ENCODE measurements at places on chromosomes 4 and X.

DNA sequence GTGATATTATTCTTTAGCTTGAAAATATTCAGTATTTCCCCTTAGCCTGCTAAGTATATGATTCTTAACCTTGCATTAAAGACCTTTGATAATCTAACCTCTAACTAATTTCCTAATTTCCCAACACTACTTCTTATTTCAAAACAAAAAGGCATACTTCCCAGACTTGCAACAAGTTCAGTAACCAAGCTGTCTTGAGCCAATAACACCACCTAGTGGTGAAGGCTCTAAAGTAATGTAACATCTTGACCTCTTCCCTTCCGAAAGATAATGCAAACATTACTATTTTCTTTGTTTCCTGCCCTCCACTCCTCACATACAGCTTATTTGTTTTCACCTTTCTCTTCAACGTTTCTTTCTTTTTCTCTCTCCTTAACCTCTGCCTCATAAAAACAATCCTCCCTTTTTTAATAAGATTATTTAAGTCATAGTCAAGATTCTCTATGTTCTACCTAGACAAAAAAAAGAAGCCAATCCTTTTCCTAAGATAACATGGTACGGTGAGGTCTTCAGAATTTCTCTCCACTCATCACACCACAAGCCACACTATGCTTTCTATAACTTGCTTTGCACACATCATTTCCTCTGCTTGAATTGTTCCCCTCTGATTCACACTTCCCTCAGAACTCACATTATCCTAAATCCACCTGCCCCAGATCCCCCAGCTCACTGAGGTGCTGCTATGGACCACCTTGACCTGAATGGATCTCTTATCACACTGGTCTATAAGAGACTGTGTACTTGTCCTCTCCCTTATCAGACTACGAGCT, 3.5 kb downstream of the FAT1 start:
- no peak for DNase-seq

GRCh38 chr4:102734591-102735385, 26.0 kb downstream of the MANBA start:
- no peak for DNase-seq

DNA sequence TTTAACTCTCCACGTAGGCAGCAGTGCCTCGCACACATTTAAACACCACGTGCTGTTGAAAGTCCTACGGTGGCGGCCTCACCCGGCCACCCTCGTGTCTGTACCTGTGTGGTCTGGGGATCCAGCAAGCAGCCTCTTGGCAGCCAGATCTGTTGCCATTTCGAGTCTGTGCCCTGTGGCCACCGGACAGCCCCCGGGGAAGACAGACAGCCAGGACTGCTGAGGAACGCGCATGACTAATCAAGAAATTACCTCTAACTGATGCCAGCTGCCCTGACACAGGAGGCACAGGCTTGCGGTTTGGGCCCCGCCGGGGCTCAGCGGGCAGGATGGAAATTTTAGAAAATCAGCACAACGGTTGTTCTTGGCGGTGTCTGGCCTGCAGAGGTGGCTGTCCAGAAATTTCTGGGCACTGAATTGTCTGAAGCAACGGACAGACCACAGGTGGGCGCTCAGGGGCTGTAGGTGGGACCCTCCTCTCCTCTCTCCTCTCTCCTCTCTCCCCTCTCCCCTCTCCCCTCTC, 15.6 kb upstream of the ASMTL start:
- no peak for DNase-seq

DNA sequence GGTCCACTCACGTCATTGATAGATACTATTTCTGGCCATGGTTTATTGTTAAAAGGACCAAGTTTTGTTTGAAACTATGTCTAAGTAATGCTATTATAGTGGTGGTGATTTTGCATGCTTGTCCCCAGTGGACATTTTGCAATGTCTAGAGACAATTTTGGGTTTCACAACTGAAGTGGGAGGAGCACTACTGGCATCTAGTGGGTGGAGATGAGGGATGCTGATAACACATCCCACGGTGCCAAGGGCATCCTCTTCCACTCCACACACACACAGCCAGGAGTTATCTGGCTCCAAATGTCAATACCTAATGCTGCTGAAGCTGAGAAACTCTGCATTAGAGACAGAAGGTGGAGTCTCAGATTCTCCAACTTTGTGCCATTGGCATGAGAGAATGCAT, 131.2 kb downstream of the FRMPD4 start:
- DNase-seq, result no peak

DNA sequence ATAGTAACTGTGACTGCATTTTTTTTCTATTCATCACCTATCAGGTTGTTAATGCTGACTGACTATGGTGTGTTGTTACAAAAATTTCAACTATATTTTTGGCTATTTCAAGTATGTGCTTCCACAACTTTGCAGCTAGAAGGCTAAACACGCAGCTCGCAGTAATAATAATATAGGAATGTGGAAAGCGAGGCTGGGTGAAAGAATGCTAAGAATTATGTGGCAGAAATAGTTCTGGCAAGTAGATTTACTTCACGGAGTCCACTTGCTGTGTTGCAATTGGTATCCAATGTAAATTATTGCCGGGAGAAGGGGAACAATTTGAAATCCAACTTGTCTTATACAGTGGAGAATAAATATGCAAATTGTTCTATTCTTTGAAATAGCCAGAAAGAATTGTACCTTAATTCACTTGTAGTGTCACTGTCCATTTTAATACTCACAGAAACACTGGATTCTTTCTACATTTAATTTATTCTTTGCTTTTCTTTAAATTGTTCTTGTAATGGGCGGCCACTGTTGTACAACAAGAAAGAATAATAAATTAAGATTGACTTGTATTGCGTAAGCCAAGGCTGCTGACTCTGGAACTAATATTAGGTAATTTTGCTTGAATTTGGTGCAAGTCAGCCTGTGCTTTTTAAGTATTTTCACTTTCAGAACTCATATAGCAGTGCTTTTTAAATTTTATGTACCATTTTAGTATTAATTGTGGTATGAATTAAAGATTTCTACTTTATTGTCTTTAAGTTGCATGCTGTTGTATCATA, 154.9 kb downstream of the FRMPD4 start:
- DNase-seq, result no peak

DNA sequence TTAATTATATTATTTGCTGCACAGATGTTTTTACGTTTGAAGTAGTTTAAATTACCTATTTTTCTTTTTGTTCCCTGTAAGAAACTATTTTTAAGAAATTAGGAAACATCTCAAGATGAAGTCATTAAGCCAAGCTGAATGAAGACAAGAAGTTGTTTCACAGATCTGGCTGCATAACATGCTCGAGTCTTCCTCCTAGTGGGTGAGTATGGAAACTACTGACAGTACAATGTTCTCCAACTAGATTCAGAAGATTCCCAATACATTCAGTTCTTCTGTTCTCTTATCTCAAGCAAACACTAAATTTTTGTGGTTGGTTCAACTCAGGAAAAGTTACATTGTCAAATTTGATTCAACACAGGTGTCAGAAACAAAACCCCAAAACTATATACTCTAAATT, 256.8 kb upstream of the VCX start:
- no peak for DNase-seq

DNA sequence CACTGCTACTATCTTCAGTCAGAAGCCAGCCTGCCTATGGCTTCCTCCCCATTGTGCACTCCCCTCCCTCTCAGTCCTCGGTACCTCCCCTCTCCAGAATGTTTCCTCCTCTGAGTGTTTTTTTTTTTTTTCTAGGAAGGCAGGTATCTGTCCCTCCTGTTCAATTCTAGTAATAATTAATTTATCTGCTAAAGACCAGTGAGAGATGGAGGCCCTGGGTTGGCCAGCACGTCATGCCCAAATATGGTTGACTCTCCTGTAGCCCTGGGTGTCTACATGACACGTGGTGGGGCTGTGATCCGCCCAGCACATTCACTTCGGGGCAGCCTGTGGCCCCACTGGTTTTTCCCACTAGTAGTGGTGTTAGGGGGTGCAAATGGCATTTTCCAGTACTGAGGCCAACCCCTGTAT, 1.8 kb downstream of the FLNA start:
- no peak for DNase-seq

- no peak for DNase-seq
Observed at GRCh38 chr4:86939729-86940575, 5.1 kb downstream of the AFF1 start.

DNA sequence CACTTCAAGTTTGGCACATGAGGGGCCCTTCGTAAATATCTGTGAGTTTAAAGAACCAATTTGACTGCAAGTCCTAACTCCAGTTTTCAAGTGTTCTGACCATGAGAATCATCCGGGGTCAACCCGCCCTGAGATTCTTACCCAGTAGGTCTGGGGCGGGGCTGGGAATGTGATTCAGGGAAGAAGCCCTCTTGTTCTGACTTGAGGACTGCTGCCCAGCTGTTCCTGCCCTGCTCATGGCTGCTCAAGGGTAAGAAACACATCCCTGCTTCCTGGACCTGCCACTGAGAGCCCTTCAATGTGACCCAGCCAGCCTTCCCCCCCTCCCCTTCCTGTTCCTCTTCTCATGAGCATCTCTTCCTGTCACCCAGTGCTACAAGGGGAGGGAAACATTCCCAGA, 92.7 kb upstream of the PGRMC2 start:
- no peak for DNase-seq

DNA sequence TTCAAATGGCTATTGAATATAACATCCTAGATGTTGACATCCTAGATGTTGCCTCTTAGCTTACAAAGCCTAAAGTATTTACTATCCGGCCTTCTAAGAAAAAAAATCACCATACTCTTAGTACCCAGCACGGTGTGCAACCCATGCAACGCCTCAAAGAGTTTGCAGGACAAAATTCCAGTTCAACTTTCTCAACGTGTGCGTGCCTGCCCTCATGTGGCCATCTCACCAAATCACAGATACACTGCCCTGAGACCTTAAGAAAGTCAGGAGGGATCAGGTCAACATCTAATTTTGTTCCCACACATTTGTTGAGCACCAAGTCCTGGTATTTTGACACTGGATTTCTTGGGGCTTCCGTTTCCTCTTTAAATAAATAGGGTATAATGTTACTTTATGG, 68.3 kb downstream of the CRMP1 start:
- DNase-seq, result no peak

- DNase-seq, result no peak
Observed at GRCh38 chr4:109608879-109609278, 48.8 kb downstream of the MCUB start.

GRCh38 chrX:51158231-51158630, 174.4 kb upstream of the NUDT10 start:
- no peak for DNase-seq

- DNase-seq, result no peak
Observed at GRCh38 chr4:155143512-155143911, 64.9 kb upstream of the NPY2R start.

GRCh38 chr4:24858026-24858425, 54.8 kb downstream of the CCDC149 start:
- no peak for DNase-seq

GRCh38 chrX:71815121-71815905, 52.2 kb downstream of the CXorf49B start:
- DNase-seq, result no peak

DNA sequence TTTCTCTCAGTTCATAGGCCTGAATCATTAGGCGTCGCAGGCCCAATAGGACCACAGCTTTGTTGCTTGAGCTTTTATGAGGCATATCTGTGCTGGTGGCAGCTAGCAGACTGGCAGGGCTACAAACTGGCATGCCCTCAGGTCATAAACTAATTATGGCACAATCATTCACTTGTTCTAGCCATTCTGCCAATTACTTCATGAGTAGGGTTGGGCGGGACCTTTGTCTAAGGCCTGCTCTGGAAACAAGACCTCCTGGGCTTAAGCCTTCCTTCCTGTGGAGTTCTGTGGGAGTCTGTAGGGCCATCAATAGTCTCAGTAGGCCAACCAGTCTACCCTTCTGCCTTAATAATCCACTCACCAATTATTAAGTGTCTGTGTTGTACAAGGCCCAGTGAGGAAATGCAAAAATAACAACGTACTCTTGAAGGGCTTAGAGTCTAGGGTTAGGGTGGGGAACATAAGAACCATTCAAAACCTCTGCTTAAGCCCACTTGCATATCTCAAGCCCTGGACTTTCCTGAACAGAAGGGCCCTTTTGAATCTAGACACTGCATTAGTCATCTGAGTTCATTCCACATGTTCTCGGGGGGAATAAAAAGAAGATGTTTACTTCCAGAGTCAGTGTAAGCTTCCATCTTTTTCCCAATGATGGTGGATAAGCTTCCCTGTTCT, 44.5 kb downstream of the SHROOM4 start:
- DNase-seq, result no peak

- DNase-seq, result no peak
Observed at GRCh38 chrX:130170752-130171445, 863 bp upstream of the RAB33A start.

- no peak for DNase-seq
Observed at GRCh38 chr4:174071595-174071994, 211.9 kb downstream of the FBXO8 start.

DNA sequence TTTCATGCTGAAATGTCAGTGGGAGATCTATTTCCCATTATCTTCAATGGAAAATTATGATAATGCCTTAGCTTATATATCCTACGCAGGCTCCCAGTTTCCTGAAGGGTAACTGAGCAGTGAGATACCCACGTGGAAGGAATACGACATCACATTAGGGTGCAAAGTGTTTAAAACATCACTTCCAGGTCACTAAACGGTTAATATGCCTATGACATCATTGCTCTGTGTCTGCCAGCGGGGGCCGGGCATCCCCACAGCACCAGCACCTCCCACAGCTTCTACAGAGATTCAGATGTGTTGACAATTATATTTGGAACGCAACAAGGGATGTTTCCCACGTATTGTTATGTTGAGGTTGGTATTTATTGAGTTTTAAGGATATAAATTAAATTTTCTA, 27.1 kb downstream of the TMEM271 start:
- DNase-seq, result no peak

DNA sequence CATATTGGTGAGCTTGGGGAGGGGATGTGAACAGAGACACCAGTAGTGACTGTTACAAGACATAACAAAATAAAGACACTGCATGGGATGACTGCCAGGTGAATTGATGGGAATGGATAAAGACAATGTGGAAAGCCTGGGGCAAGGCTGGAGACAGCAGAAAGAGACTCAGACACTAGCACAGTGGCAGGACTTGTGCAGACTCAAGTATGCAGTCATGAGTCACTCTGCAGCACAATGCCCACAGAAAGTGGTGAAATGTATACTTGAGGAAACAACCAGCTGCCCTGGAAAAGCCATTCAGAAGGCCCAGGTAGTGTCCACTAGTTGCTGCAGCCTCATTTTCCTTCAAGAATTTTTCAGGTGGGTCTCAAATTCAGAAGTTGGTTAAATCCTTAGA, 452.3 kb downstream of the MID1IP1 start:
- DNase-seq, result no peak

- no peak for DNase-seq
Observed at GRCh38 chrX:44733931-44734330, 109.9 kb upstream of the DUSP21 start.

DNA sequence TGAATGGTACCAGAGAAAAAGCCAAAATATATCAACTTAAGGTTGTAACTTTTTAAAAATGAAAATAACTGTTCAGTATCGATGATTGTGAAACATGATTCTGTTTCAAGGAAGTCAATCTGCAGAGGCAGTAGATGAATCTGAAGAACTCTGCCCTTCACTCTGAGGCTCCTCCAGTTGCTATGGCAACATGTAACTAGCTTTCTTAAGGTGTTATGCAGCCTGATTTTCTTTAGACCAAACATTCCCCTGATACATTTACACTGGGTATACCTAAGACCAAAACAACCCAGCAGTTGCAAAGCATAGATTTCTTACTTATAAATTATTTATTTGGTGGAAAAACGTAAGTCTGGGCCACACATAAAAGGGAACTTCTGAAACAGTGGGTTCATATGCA, 133.6 kb upstream of the RASGEF1B start:
- DNase-seq, result no peak
